Activated CD4-positive, alpha-beta T cell treated with anti-CD3 and anti-CD28 coated beads, Interleukin-2, amount 50 U/mL, for 16 hours (primary cell): ENCODE measurements at places on chromosomes 3 and 15.

- no peak for DNase-seq
Measured at GRCh38 chr3:187624588-187624987, 45.6 kb downstream of the SST start.

DNA sequence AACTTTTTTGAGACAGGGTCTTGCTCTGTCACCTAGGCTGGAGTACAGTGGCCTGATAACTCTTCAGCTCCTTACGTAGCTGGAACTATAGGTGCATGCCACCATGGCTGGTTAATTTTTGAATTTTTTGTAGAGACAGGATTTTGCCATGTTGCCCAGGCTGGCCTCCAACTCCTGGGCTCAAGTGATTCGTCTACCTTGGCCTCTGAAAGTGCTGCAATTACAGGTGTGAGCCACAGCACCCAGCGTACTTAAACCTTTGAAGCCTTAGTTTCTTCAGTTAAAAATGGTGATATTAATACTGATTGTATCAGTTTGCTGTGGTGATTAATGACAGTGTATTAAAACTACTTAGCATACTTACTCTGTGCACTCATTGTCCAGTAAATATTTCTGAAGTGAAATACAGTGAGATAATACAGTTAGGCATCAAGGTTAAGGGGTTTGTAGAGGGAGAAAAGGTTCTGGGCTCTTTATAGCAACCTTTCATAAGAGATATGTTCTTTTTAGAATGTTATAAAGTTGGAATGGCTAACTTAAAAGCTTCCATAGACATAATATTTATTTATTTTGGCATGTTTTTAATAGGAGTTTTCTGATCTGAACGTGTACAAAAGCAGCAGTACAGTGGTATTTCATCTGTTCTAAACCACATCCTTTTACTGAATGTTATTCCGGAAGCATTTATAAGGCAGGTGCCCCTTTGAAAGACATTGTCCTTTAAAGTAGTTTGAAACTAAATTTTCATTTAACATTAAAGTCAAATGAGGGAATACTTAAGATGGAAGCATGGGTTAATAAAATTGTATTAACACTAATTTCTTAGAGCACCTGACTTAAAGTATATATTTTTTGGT, 23.6 kb downstream of the NCK1 start:
- DNase-seq, result no peak

DNA sequence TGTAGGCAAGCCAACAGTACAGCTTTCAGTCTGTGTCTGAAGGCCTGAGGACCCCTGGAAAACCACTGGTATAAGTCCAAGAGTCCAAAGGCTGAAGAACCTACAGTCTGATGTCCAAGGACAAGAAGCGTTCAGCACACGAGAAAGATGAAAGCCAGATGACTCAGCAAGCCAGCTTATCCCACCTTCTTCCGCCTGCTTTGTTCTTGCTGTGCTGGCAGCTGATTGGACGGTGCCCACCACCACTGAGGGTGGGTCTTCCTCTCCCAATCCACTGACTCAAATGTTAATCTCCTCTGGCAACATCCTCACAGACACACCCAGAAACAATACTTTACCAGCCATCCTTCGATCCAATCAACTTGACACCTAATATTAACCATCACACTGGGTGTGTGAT, 59.0 kb upstream of the PDZRN3 start:
- DNase-seq, result no peak

DNA sequence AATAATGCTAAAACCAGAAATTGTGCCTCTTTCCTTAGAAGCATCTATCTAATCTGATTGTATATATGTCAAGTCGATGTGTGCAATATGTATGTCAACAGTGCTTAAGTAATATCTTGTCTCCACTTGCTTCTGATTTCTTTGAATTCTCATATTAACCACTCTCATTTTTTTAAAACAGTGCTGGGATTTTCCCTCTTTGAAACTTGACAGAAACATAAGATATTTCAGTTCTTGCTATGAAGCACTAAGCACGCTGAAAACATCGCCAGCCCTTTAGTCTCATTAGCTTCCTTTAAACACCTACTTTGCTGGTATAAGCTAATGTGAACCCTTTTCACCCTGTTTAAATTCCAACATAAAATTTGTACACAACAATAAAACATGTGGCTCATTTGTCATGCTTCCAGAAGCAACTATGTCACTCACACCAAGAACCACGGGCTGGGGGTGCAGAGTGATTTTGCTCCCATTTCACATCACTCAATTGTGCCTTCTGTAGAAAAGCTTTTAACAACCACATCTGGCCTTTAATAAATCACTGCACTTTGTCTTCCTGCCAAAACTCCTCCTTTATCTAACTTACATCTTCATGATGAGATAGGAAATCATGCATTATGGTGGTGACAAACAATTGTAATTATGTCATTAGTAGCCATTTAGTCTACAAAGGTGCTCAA, 185.2 kb downstream of the FOXP1 start:
- no peak for DNase-seq

GRCh38 chr15:60941448-60941847, 287.7 kb downstream of the RORA start:
- no peak for DNase-seq

DNA sequence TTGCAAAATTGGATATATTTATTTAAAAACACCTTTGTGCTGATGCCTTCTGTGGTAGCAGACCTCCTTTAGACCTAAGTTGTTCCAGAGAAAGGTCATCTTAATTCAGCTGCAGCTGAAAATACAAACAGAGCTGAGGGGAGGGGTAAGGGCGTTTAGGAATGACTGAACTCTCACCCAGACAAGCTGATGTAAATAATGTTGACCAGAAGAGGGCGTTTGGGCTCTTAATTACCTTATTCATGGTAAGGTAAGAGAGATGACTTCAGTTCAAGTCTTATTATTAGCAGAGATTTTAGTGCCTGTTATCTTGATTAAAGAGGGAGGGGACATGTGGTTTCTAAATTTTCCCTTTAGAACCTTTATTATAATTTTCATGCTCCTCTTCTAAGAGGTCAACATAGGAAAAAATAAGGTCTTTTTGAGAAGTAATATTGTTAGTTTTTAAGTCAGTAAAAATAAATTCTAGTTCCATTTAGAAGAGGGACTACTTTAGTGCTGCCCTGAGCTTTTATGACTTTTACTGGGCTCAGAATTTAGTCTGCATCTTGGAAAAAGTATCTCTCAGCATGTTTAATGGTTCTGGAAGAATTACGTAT, 46.3 kb downstream of the GPR171 start:
- peak; percentile 80 for DNase-seq

- peak; percentile 13 for DNase-seq
Measured at GRCh38 chr3:45881078-45882022, 5.0 kb upstream of the CCR9 start.

GRCh38 chr3:187017511-187018230, 87.3 kb downstream of the ST6GAL1 start:
- DNase-seq, result no peak

- DNase-seq, result no peak
Measured at GRCh38 chr15:85832394-85832793, 37.7 kb upstream of the KLHL25 start.

GRCh38 chr3:152944671-152945070, 109.7 kb downstream of the P2RY1 start:
- DNase-seq, result no peak

DNA sequence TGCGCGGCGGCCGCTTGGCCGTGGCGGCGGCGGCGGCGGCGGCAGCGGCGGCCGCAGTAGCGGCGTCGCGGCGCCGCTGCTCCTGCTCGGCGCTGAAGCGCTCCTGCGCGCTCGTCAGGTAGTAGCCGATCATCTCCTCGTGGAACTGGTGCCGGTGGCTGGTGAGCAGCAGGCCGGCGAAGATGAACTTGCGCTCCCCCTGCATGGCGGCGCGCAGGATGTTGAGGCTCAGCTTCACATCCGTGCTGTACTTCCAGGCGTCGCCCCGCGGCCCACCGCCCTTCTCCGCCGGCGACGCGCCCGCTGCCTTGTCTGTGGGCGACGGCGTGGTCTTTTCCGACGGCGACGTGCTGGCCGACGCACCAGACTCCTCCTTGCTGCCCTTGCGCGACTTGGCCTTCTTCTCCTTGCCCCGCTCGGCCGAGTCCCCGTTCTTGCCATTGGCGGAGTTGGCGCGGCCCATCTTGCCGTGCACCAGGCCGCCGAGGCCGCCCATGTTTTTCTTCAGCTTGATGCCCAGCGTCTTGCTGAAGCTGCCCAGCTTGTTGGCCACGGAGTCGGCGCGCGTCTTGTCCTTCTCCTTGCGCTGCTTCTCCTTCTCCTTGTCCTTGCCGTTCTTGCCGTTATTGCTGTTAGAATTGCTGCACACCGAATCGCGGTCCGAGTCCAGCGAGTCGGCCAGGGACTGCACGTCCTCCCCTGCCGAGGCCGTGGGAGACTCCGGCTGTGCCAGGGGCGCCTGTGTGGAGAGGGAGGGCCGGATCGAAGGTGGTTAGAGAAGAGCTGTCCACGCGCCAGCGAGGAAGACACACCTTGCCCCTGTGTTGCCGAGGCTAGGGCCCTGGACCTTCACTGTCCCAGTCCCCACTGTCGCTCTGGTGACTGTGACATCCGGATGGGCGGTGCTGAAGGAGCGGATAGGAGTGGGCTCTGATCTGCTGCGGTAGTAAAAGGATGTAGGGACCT, 157.6 kb downstream of the KLF13 start:
- no peak for DNase-seq

DNA sequence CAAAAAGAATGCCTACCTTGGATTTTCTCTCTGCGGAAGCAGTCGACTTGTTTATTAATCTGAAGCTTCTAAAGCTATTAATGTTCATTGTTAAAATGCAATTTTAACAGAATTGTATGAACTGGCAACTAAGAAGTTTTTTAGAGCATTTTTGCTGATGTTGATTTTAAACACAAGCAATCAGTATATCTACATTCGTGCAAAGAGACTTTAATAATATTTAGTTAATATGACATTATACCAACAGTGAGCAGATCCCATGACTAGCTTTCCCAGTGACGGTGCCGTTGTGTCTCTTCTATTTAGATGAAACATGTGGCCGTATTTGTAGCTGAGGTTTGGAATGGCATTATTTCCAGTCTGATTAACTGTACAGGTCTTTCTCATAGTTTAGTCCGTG, 88.0 kb downstream of the PEX5L start:
- DNase-seq, result no peak
